Stimulated activated CD4-positive, alpha-beta T cell treated with anti-CD3 and anti-CD28 coated beads, Interleukin-15, amount 100 ng/mL, for 48 hours (primary cell): ENCODE measurements at places on chromosomes 16 and 17.

DNA sequence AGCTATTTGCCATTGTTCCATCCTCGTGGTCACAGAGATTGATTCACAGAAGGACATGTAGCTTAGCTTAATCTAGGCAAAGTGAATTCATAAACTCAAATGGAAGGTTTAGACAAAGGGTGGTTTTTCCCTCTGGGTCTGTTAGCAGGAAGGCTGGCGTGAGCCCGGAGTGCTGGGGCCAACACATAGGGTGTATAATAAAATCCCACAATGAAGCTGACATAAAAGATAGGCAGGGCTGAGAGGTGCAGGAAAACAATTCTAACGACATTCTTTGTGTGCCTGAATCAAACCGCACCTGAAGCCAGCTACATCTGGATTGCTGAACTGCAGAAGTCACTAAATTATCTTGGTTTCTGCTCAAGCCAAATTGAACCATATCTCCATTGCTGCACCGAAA, 173.9 kb downstream of the MAF start:
- DNase-seq, result no peak

- DNase-seq, result no peak
Measured at GRCh38 chr17:82217530-82218204, 5.0 kb upstream of the CCDC57 start.

GRCh38 chr17:79826204-79826680, 13.0 kb downstream of the CBX4 start:
- DNase-seq, result no peak

DNA sequence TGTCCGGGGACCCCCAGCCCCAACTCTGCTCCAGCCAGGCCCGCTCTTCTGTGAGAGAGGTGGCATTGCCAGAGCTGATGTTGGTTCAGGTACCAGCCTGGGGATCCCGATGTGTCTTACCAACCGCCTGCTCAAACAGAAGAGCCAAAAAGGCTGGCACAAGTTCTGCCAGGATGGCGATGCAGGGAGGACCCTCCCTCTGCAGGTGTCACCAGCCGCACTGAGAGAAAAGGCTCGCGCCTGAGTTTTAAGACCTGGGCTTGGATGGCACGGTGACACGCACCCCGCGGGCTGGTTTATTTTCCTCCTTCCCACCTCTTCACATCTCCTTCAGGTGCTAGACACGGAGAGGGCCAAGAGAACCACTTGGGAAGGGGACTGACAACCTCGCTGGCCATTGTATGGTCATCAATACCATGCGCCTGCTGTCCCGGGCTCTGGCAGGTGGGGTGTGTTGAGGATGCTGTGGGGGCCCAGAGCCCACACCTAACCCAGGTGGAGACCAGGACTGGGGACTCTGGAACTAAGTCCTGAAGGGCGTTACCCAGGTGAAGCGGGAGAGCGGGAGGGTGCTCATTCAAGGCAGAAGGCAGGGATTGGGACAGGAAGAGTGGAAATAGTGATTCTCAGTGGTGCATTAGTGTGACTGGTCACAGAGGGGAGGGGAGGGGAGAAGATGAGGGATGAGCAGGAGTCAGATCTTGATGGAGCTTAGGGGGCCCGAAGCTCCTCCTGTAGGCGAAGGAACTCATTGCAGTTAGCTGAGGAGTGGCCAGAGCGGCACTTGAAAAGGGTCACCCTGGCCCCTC, 16.3 kb downstream of the FOXJ1 start:
- DNase-seq, result no peak

DNA sequence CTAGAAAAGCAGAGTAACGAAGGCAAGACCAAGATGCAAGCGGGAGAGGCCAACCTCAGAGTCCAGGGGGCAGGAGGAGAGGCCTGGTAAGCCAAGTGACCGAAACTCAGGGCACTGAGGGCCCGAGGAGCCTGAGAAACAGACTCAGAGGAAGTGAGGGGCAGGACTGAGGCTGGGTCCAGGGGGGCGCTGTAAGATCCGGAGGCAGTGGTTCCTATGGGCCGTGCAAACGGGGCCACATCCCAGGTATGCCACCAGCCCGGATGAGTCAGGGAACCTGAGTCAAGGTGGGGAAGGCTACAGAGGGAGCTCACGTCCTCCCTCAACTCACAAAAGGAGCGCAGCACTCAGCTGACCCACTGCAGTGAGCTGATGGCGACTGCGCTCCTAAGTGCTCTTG, 8.3 kb downstream of the ZDHHC7 start:
- no peak for DNase-seq

GRCh38 chr17:73630531-73630930, 13.7 kb downstream of the SDK2 start:
- DNase-seq, result no peak

DNA sequence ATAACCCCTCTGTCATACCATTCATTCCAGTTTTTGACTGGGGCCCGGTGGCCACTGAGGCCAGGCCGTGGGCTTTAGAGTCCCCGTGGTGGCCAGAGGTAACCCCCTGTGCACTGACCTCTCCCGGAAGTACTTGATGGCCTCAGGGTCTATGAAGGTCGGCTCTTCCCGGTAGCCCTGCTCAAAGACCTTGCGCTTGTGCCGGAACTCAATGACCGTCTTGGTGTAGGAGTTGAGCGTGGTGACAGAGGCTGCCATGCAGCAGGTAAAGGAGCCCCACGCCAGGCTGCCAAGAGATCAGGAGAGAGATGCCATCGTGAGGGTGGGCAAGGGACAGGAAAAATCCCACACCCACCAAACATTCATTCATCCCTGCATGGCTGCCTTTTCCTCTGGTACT, 234.8 kb downstream of the GSG1L start:
- DNase-seq, result no peak

DNA sequence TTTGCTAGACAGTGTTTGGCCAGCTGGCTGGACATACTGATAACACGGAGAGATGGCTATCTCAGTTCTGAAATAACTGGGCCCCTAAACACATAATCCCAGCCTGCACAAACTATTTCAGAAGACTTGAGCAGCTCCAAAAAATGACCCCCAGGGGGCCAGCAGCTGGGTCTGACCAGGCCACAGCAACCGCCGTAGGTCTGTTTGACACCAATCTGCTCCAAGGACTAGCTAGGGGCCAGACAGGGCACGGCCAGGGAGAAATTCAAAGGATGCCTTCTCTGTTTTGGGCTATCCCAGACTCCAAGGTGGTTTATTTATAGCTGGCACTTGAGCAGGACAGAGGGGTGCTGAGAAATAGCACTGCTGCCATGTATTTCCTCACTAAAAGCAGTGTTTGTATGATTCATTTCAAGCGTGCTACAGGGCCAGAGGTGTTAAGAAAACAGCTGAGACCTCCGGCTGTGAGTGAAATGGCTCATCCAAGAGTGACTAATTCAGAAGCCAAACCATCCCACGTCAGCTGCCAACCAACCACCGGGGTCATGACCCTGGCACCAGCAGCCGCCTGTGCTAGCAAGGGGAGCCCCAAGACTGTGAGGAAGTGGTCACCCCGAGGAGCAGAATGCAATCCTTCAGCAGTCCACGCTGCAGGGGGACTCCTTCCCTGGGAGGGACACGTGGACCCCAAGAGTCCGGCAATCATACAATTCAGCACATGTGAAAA, 5.7 kb downstream of the GGA2 start:
- peak; percentile 79 for DNase-seq

GRCh38 chr17:80455784-80456183, 20.6 kb downstream of the NPTX1 start:
- DNase-seq, result no peak

- DNase-seq, result no peak
Measured at GRCh38 chr17:27628376-27628775, 2.6 kb upstream of the LGALS9 start.

DNA sequence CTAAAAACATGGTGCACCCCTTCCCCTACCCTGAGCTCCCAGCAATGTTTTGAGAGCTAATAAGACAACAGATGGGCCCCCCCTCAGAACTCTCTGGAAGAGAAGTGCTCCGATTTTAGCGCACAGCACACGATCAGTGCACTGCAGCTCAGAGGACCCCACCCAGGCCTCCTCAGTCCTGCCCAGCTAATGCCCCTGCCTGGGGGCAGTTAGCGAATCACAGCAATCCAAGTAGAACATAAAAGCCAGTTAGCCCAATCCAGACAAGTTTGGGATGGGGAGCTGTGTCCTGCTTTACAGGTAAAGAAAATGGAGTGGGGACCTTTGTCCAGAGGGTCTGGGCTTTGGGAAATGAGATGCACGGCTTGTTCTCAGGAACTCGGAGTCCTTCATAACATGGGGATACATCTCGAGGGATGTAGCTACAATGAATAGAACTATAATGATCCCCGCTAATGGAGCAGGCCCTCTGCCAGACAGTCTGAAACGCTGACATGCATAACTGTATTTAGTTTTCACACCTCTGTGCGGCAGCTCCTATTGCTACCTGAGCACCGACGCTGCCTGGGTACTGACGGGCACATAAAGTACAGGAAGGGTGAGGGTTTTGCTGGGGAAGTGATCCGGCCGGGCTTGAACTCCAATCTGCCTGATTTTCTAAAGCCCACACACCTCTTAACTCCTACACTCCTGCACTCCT, 29.7 kb upstream of the CDC42EP4 start:
- no peak for DNase-seq

GRCh38 chr16:89717688-89718505, 2.8 kb downstream of the VPS9D1 start:
- DNase-seq, result no peak

GRCh38 chr17:36475346-36475970, 11.0 kb upstream of the ZNHIT3 start:
- DNase-seq, result no peak

DNA sequence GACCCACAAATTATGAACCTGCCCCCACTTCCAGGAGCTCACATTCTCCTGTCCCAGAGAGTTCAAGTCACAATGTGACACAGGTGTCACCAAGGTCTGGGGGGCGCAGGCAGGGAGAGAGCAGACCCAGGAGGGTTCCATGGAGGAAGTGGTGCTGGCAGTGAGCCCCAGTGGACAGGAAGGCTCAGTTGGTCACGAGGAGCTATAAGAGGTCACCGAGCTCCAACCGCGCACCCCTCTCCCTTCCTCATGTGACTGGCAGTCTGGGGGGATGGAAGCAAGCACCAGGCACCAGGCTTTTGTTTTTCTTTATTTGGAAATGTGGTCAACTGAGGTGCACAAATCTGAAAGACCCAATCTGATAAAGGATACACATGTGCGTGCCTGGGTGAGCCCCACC, 2.5 kb downstream of the ITGAD start:
- DNase-seq, result no peak

GRCh38 chr17:80892019-80892855, 99.4 kb upstream of the CHMP6 start:
- peak; percentile 89 for DNase-seq

DNA sequence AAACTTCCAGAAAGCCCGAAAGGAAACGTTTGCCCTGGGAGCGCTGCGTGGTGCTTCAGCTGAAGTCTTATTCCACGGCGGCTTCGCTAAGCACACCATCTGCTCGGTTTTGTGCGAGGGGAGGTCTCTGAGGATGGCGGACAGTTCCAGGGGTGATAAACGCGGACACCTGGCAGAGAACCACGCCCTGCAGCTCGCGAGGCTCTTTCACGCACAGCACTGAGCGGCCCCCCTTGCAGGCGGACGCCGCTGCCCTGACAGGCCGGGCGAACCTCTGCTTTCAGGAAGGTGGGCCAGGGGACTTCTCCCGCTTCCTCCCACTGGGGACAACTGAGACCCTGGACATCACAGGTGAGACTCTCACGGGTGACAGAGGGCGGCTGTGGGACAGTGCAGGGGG, 3.7 kb downstream of the MVD start:
- DNase-seq, result no peak

GRCh38 chr16:16151315-16151714, 72.0 kb downstream of the ABCC6 start:
- DNase-seq, result no peak

GRCh38 chr16:14444979-14445810, 184.9 kb downstream of the PARN start:
- no peak for DNase-seq

- DNase-seq, result no peak
Measured at GRCh38 chr16:77327717-77328116, 107.1 kb downstream of the ADAMTS18 start.

- DNase-seq, result peak; percentile 38
Measured at GRCh38 chr17:64262198-64262999, 661 bp downstream of the TEX2 start.

DNA sequence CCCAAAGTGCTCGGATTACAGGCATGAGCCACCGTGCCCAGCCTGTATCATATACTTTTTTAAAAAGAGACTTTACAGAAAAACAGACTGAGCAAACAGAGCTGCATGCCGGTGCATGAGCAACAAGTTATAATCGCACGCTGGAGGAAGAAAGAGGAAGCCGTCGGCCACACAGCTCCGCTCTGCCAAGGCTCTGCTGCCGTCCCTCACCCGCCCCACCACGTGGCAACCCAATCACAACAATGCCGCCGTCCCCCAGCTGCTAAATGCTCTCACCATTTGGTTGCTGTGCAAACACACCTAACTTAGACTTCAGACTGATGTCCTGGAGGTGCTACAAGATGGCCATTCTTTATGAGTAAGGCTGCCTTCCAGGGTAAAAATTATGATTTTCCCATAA, 83.5 kb downstream of the ADCY9 start:
- no peak for DNase-seq

GRCh38 chr16:69939821-69940585, 11.1 kb upstream of the CLEC18A start:
- DNase-seq, result no peak

DNA sequence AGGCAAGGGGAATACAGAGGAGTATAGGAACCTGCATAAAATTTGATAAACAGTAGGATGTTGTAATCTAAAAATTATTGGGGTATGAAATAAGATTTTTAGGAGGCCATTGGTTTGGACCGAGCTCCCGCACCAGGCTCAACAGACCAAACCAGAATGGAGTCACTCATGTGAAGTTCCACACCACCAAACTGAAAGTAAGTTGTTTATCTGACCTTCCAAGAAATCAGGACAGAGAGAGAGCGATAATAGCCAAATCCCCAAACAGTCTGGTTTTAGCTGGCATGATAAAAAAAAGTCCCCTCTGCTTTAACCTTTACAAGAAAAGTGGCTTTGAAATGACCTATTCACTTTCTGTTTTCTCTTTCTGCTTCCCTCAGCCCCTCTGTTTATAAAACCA, 45.7 kb upstream of the SIAH1 start:
- no peak for DNase-seq

- no peak for DNase-seq
Measured at GRCh38 chr16:74844041-74844980, 69.7 kb upstream of the FA2H start.

- DNase-seq, result peak; percentile 35
Measured at GRCh38 chr17:1109606-1110540, 69.9 kb downstream of the ABR start.

DNA sequence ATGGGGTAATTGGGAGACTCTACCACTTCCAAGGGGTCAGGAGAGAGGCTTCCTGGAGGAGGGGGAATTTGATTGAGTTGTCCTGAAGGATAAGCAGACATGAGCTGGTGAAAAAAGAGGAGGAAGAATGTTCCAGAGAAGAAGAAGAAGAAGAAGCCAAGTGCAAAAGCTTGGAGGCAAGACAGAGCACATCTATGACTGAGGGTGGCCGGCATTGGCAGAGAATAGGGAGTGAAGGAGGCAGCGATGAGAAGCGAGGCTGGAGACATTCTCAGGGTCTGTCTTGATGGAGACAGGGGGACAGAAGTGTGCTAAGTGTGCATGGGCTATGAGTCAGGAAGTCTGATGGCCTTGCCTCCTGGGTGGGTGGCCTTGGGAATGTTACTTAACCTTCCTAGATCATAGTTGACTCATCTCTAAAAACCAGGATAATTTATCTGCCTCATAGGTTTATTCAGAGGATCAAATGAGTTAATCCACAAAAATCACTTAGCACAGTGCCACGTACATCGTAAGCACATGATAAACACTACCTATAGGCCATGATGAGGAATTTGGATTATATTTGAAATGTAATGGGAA, 171.7 kb downstream of the ABCC12 start:
- DNase-seq, result no peak
